ENCODE measurements at places on chromosomes 5 and 9.

DNA sequence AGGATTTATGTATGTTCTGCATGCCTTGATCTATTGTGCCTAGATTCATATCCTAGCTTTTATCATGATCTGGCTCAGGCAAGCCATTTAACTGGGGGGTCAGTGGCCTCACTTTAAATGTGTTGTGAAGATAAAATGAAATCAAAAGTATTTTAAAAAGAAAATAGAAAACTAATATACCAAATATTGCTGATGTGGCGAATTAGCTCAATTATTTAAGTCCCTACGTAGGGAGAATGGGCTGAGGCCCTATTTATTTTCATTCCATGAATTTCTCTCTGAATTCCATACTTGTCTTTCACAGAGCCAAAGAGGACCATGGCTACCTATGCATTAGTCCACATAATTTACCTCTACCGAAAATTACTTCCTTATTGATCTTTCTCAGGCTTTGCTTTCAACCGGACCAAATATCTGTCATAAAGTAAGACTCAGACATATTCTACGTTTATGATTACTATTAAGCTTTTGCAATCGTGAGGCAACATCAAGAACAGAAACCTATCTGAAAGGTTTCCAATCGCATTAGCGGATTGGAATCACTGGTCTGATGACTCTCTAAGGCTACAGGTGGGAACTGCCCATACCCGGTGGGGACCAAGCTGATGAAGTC, 1.7 kb downstream of the MBLAC2 start:
- DNase-seq, result no peak

DNA sequence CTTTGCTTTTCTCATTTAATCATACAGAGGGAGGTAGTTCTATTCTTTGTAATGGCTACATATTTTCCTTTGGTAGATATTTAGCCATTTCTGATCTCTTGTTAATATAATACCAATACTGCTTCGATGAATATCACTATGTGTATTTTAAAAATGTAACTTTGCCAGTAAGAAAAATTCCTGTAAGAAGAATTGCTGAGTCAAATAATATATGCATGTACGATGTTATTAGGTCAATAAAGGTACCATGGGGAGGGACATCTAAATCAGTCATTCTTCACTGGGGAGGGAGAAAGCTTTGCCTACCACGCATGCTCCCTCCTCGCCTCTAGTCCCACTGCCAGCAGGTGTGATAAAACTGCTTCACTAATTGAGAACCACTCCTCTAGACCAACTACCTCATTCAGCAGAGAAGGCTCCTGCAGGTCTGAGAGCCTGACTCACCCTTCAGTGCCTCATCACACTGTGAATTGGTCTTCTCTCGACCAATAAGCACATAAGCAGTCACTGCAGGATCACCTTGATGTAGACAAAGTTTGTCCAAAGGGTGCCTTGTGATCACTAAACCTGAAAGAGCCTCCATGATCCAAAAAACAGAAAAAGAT, 56.1 kb upstream of the TBCA start:
- DNase-seq, result no peak

DNA sequence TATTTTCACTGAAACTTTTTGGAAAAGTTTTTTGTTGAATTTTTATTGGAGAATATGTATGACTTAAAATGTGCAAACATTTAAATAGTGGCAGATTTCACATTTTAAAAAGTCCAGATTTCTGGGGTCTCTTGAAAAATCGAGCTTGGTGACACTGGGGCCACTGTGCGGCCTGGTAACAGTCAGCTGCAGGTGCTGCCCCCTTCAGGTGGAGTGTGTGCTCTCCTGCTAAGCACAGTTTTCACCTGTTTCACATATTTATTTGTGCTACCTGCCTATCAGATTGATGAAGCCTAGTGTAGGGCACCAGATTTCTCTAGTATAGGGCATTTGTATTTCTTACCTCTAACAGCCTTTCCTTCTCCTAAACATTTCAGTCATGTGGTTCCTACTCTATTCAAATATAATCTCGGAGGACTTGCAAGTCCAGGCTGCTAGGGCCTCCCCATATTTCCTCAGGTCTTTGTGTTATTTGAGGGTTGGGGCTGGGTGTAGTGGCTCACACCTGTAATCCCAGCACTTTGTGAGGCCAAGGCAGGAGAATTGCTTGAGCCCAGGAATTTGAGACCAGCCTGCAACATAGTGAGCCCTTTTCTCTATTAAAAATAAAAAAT, 95.8 kb upstream of the KLF9 start:
- no peak for DNase-seq

DNA sequence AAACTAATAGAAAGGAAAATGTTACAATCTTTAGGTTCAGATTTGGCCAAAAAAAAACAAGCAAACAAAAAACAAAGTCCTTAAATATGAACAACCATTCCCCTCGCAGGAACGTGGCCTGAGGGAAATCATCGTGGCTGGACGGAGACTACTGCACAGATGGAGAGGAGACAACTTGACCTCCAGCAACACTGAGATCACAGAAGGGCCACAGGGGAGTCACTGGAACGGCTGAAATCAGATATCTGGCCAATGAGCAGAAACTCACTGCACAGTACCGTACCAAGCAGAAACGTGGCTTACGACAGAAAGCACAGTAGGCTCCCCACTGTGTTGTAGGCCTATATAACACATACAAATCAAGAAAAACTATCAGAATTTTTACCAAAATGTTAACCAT, 27.7 kb downstream of the CAMSAP1 start:
- no peak for DNase-seq

GRCh38 chr9:138014563-138014945, 137.0 kb downstream of the CACNA1B start:
- DNase-seq, result no peak

DNA sequence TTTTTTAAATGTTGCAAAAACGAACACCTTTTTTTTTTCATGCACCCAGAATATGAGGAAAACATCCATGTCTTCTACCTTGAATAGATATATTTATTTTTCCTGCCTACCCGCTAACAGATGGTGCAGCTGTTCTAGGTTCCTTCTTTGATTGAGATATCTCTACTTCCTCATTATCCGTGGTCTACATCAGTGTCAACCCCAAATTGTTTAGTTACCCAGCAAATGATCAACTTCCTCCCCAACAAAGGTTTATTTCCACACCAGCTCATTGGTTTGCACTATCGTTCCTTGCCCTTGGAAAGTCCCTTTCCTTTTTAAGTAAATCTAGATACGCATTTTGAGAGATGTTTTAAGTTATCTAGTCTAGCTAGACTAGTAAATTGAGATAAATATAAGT, 166.4 kb downstream of the PRR16 start:
- DNase-seq, result no peak

DNA sequence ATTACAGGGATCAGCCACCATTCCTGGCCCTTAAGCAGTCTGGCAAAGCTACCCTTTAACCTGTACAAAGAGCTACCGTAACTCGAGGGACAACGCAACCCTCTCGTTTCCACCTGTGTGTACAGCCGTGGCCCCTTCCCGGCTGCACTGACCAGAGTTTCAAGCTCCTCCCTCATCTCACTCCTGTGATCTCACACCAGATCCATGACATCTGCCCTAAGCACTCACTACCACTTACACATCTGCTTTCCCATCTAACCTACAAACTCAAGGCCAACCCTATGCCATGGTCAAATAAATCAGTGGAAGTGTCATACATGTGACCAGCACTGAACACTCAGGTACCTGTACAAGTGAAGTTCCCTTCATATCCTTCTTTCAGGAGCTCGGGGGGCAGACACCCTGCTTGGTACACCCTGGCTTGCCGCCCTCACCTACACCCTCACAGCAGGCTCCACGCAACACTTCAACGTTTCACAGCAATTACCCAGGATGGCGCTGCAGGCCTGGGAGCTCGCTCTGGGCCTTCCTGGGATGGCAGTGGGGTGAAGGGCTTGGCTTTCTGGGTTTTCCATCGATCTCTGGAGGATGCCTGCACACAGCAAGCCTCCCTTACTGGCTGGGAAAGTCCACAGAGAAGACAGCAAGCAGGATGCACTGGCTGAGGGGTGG, 61.7 kb downstream of the PRRT1B start:
- DNase-seq, result no peak

- no peak for DNase-seq
Measured at GRCh38 chr5:1494780-1495524, 28.8 kb downstream of the LPCAT1 start.

DNA sequence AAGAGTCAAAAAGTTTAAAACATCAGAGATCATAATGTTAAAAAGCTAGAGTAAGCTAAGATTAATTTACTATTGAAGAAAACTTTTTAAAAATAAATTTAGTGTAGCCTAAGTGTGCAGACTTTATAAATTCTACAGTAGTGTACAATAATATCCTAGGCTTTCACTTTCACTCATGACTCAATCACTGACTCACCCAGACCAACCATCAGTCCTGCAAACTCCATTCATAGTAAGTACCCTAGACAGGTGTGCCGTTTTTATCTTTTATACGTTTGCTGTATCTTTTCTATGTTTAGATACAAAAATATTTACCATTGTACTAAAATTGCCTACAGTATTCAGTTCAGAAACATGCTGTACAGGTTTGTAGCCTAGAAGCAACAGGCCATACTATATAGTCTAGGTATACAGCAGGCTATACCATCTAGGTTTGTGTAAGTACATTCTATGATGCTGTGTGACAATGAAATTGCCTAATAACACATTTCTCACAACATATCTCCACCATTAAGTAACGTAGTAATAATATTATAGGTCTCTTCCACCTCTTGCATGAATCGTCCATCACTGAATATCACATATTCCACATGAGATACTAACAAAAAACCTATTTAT, 59.2 kb downstream of the MEGF9 start:
- no peak for DNase-seq

DNA sequence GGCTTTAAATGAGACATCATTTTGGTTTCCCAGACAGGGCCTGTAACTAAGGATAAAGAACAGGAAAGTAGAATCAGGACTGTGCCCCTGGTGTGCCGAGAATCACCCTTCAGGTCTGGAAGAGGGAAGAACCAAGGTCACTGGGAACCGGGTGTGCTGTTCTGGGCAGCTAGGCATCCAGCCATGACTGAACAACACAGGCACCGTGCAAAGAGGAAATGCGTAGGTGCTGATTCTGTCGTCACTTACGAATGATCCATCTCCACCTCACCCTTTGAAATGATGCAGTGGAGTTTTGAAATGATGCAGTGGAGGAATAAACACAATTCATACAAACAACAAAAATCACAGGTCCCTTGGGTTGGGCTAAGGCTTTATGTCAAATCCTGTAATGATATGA, 64.4 kb downstream of the MAP1B start:
- no peak for DNase-seq

Data from pons (tissue), 1 donor.